CD4-positive, alpha-beta T cell treated with Interleukin-10 for 1 hour (primary cell): ENCODE measurements at places on chromosomes 13 and 19.

- peak; percentile 62 for DNase-seq
Observed at GRCh38 chr19:35090506-35091214, 25.0 kb upstream of the FXYD3 start.

DNA sequence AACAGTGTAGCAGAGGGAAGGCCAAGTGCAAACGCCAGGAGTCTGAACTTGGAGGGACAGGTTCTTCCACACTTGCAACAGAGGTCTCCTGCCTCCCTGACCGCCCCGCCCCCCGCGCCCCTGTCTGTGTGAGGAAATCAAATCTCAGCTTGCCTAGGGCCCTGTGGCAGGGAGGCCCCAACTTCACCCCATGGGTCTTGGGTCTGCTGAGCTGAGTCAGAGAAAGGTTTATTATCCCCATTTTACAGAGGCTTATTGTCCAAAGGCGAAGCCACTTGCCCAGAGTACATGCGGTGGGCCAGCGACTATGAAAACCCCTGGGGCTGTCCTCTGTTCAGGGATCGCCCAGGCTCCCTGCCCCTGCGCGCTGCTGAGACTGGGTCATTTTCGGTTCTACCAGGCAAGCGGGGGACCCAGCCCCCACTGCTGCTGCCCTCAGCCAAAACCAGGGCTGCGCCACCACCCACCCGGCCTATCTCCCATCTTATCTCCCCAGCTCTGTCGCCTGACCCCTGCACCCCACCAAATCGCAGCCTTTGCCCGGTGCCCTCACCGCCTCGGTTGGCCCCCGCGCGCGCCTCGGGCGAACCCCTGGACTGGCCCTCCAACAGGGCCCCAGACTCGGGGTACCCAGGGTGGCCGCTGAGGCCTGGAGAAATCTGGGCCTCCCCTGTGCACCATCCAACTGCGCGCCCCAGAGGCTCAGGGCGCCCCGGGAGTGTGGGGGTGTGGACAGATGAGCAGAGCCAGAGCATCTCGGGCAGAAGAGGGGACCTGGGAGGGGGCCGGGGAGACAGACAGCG lies 850 bp upstream of the CERS4 start:
- no peak for DNase-seq

- DNase-seq, result no peak
Observed at GRCh38 chr19:16206637-16207036, 8.9 kb downstream of the AP1M1 start.

DNA sequence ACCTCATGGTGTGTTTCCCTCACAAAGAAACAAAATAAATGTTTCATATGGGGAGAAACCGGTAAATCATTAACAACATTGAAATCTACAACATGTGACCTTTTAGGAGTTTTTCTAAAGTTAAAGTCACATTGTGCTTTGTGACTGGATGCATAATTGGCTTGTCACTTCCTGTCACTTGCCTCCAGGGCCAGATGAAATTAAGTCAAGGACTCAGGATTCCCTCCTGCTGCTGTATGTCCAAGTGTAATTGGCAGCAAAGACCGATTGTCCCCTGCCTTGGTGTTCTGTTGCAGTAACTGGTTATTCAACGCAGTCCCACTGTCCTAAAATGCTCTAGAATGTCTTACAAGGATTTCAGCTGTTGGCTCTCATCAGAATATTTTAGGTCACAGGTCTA lies 448.2 kb downstream of the LIG4 start:
- no peak for DNase-seq

- no peak for DNase-seq
Observed at GRCh38 chr13:21080593-21080891, 19.2 kb upstream of the LATS2 start.
